ENCODE measurements at places on chromosomes 7 and 10.
A peak's percentile ranks its signal among the peaks of the same experiment; 100 is the strongest.

DNA sequence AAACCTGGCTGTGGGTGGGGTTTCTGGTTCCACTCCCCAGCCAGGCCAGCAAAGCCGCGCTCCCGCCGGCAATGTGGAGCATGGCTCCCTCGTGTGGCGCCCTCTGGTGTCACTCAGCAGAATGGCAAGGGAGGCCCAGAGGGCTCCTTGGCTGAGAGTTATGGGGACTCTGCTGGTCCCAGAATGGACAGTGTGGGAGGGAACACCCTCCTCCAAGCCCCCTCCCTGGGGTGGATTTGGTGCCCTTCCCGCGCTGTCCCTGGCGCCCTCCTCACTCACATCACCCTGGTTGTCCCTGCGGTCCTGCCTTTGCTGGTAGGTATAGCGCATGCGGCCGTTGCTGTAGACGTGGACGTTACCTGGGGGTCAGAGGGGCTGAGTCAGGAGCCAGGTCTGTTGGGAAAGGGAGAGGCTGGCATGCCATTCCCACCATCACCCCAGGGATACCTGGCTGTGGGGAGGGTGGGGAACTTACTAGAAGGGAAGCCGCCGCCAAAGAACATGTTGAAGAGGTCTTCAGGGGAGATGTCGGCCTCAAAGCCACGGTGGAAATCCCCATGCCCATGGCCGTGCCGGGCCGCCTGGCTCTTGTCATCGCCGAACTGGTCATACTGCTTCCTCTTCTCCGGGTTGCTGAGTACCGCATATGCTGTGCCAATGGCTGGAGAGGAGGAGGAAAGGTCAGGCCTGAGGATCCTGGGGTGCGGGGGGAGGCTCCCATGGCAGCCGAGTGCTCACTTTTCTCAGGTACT is 14.0 kb downstream of the DNAJB12 start:
- DNase-seq, result peak; percentile 63

DNA sequence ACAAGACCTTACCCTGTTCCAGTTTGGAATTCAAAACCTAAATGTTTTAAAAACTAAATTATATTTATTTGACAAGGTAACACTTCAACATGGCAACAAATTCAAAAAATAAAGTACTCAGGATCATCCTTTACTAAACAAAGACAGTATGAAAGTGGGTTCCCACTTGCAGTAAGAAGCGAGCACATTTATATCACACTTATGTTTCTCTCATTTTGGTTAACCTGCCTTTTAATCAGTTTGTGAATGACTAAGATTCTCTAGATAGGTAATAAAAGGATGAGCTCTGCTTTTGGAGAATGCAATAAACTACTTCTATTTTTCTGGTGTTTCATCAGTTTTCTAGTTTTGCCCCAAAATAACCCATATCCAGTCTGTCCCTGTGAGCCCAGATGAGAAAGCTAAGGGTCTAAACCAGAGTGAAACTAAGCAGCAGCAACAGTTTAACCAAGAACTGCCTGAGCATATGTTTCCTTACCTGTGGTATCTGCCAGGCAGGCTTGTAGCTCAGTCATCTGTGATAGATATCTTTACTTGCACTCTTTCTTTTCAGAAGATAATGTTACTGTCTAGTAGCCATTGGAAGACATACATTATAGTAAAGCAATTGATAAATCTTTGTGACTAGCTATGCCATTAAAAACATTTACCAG is 64.1 kb downstream of the ABLIM1 start:
- no peak for DNase-seq

GRCh38 chr7:157442993-157443831 is 106.4 kb downstream of the DNAJB6 start:
- DNase-seq, result no peak

- DNase-seq, result no peak
Observed at GRCh38 chr7:28472332-28472731, 60.0 kb downstream of the CREB5 start.

DNA sequence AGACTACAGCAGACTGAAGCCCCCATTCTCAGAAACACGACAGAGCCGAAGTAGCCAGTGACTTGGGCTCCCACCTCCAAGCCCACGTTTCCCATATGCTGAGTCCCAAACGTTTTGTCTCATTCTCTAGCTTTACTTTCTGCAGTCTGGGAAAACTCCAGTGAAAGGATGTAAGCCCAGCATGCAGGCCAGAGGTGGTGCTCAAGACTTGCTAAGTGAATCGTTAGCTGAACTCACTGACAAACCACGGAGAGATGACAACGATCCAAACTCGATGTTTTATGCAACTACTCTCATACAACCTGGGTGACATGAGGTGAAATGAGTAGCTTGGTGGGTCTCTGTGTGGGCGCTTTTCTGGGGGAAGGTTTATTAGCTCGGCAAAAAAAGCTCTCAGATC is 731.8 kb downstream of the SUGCT start:
- DNase-seq, result no peak

DNA sequence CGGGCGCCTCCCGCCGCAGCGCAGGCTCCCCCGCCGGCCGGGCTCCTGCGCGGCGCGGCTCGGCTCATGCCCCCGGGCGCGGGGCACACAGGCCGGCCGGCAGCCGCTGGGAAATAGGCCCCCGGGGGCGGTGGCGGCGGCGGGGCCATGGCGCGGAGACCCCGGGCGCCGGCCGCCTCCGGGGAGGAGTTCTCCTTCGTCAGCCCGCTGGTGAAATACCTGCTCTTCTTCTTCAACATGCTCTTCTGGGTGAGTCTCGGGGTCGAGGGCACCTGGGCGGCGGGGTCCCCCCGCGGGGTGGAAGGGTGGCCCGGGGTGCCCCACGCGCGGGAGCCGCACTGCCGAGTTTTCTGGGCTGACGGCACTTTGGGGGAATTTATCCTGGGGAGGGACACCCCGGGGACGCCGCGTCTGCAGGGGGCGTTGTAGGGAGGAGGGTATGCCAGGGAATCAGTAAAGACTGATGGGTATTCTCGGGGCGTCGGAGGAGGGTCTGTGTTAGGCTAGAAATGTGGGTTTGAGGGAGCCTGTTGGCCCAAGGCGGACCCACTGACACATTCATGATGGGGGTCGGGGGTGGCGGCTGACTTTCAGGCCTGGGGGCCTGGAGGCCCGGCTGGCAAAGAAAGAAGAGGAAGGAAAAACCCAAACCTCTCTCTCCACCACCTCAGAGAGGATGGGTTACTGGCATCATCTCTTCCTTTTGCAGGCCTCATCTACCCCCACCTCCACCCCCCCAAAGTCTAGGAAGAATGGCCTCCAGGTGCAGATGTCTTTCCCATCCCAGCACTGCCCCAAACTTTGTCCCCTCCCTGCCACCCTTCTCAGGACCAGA is 544 bp downstream of the TSPAN33 start:
- peak; percentile 15 for DNase-seq

DNA sequence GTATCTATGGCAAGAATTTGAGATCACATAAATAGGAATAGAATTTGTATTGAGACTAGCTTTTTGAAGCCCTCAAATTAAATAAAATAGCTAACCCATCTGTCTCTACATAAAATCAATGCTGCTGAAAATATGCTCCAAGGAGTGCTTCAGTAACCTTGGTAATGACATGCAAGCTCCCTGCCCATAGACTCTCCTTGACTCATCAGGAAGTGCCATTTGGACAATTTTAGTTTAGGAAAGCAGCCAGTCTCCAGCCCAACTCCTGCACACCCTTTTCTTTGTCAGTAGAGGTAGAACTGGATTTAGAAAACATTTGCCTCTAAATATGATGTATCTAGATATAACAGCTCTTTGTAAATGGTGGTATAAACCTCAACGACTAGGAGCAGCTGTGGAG is 69.9 kb upstream of the PTPRZ1 start:
- no peak for DNase-seq

All from stimulated activated CD8-positive, alpha-beta memory T cell treated with anti-CD3 and anti-CD28 coated beads, Interleukin-15, amount 100 ng/mL, for 1 hour (primary cell).